ENCODE measurements at places on chromosomes 7 and 10.

DNA sequence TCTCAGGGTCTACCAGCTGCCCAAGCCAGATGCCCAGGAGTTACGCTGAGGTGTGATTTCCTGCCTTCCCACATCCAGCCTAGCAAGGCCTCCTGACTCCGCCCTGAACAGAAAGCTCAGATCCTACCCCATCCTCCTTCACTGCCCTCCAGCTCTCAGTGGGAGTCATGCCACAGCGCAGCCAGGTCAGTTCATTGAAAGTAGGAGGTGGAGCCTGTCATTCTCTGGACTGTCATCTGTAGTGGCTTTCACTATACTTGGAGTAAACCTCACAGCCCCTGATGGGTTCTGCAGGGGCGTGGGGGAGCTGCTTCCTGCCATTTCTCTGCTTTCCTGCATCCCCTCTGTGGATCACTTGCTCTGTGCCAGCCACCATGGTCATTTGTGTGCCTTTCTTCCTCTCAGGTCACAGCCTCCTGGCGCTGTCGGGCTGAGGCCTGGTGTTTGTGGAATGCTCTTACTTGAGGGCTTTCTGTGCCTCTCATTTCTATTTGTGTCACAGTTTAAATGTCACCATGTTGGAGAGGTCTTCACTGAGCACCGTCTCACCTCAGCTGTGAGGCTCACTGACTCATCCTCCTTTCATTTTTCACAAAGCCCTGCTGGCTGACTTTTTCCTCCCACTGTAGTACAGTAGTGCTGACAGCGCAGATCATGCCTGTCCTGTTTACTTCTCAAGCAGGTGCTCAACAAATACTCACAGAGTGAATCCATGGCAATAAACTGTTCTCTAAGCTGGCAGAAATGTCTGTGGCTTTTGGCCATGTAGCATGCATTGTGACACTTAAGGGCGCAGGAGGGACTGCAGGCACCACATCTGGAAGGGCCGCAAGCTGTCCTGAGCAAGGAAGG, 61.0 kb upstream of the TMEM248 start:
- no peak for DNase-seq

DNA sequence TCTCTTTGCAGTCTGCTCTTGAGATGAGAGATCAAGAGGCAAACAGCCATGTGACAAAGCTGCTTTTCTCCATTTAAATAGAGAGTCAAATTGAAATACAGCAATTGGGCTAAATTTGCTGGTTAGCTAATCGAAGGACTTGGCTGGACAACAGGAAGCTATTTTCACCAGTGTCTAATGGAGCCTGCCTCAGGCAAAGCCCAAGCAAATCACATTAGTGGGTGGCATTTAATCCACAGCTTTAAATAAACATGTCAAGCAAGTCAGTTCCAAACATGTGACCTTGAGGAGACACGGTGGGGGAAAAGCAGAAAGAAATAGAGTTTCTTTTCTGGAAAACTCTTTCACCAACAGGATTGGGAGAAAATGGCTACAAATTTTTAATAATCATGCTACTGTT, 180.5 kb upstream of the AOAH start:
- no peak for DNase-seq

GRCh38 chr7:93992421-93993110, 11.6 kb downstream of the BET1 start:
- DNase-seq, result no peak

DNA sequence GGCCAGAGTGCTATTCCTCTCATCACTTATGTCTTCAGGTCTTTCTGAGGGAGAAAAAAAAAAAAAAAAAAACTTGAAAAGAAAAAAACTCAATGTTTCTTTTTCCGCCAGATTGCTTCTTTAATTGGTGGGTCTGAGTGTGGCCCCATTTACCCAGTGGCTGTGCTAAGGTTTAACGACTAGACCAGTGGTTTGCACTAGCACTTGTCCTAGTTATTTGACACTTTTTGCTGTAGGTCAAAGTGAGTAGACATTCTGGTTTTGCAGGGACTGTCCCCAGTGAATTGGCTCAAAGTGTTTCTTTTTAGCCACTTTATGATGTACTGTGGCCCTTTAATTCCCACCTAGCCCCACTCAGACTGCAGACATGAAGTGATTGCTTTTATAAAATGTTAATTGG, 273.3 kb downstream of the PTEN start:
- DNase-seq, result no peak

DNA sequence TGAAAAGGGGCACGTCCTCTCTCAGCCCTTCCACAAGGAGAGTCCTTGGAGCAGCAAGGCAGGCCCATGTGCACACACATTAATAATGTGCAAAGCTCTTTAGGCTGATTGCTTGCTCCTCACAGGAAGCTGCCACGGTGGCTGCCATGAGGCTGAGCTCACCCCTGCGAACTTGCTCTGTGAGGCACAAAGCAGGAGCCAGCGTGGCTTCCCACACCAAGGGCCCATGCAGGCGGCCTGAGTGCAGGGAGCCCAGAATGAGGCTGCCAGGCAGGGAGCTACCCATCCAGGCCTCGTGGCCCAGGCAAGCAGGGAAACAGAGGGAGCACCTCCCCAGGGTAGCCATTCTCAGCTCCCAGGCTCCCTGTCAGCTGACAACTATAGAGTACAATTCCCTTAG, 242.9 kb downstream of the GRID1 start:
- DNase-seq, result no peak

DNA sequence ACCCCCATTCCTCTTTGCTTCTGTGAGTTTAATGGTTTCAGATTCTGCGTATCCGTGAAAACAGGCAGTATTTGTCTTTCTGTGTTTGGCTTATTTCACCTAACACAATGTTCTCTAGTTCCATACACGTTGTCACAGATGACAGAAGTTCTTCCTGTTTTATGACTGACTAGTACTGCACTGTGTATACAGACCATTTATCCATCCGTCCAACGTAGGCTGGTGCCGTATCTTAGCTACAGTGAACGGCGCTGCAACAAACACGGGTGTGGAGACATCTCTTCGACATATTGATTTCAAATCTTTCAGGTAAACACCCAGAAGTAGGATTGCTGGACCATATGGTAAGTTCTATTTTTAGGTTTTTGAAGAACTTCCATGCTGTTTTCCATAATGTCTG, 181.7 kb downstream of the PARD3 start:
- DNase-seq, result no peak

- no peak for DNase-seq
Observed at GRCh38 chr10:84965468-84965867, 637.1 kb downstream of the CCSER2 start.

DNA sequence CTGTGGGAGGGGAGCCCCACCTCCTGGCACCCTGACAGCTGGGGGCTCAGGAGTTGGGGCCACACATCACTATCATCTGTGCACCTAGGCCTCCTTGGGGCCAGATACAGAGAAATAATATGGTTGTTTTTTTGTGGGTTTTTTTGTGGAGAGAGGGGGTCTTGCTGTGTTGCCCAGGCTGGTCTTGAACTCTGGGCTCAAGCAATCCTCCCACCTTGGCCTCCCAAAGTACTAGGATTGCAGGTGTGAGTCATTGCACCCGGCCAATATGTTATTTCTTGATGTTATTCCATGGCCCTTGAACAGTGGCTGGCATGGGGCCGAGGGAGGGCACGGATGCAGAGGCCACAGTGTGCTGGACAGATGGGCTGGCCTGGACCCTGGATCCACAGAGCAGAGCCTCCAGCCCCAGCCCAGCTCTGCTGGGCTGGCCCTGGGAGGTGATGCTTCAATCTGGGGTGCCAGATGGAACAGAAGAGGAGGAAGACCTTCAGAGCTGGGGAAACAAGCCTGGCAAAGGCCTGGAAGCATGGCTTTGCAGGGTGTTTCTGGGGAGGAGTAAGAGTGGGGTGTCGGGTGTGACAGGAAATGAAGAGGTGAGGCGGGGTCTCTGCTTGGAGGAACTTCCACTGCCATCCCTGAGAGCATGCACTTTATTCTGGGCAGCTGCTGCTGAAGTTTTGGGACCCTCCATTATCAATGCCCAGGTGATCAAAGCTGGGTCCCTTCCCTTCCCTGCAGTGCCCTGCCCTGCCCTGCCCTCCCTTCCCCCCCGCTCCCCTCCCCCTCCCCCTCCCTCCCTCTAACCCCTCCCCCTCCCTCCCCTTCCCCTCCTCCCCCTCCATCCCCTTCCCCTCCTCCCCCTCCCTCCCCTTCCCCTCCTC, 3.7 kb upstream of the FZD9 start:
- DNase-seq, result no peak

- DNase-seq, result no peak
Observed at GRCh38 chr10:5625992-5626777, 40.2 kb downstream of the ASB13 start.

GRCh38 chr7:26170663-26171062, 18.7 kb downstream of the NFE2L3 start:
- DNase-seq, result no peak

- no peak for DNase-seq
Observed at GRCh38 chr10:106338486-106338885, 826.0 kb downstream of the SORCS1 start.

- DNase-seq, result no peak
Observed at GRCh38 chr7:152072421-152072820, 46.9 kb downstream of the GALNT11 start.

DNA sequence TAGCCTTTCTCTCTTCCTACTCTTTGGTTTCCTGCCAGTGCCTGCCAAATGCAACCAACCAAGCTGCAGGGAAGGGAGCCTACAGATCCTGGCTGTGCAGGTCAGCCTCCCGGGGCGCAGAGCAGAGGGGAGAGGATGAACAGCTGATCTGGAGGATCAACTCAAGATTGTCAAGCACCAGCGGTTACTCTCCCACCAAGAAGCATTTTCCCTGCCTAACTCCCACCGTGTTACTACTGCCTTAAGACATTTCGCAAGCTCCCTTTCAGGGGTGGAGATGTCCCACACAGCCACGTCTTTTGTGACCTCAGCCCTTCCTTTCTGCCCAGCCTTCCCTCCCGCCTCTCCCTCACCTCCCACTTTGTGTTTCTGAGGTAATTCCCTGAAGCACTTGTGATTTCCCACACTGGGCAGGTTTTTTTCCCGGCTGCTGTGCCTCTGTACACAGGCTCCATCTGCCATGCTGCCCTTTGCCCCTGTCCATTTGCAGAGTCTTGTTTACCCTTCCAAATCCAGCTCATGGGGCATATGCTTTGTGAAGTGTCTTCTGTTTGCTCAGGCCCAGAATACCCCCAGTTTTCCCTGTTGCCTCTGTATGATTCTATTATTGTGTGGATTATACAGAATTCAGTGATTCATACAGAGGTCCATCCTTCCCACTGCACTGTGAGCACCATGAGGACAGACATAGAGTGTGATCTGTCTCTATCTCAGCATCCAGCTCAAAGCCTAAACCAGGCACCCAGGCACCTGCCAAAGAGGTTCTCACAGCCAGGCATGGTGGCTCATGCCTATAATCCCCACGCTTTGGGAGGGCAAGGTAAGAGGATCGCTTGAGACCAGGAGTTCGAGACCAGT, 40.9 kb upstream of the PAPSS2 start:
- DNase-seq, result no peak

DNA sequence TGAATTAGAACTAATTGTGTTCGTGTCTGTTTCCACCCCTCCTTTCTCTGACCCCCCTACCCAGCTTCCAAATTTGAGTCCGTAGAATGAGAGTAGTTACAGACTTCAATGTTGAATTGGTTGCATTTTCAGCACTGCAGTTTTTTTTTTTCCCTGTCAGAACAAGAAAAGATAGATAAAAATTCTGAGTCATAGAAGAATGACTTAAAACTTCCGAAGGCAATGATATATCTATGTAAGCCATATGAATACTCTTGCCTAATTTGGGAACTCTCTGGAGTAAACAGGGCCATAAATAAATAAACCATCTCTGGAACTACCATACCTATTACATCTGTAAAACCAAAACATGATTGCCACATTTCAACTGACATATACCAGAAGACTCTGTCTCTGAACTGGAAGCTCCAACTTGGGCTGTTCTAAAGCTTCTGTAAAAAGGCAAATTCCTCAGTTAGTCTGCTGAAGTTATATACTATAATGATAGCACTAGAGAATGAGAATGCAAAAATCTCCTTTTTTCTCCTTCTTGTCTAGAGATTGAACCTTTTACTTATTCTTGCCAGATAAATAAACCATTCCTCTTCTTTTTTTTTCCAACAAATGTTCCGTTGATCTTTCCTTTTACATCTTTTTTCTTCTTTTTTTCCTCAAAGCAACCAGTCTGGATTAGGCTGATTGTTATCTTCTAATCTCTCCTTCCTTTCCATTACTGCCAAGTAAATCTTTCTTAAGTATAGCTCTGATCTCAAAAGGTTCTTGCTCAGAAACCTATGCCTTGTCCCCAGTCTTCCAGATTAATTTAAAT, 23.5 kb downstream of the VCL start:
- no peak for DNase-seq

GRCh38 chr7:142793156-142793555, 22.4 kb downstream of the PRSS2 start:
- no peak for DNase-seq

GRCh38 chr7:52018680-52019054, 702.1 kb upstream of the COBL start:
- DNase-seq, result no peak

- DNase-seq, result no peak
Observed at GRCh38 chr7:82347808-82348207, 95.8 kb downstream of the CACNA2D1 start.

- DNase-seq, result no peak
Observed at GRCh38 chr7:39987641-39988347, 37.7 kb downstream of the CDK13 start.

GRCh38 chr7:69683002-69683401, 84.7 kb downstream of the AUTS2 start:
- DNase-seq, result no peak

- no peak for DNase-seq
Observed at GRCh38 chr10:44571701-44572100, 186.8 kb upstream of the CXCL12 start.

DNA sequence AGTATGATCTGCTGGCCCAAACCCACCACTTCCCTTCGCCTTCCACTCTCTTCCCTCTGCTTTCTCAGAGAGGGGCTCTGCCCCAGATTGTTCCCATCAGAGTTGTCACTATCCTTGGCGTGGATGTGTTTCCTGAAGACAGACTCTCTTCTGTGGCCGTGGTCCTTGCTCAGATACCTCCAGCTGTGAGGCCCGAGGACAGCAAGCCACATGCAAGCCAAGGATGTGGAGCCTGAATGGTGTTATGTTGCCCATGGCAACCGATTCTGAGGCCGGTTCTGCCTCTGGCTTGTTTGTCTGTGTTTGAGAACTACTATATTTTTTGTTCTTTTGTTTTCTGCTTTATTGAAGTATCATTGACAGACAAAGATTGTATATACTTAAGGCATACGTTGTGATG, 247.4 kb upstream of the PODXL start:
- DNase-seq, result no peak

DNA sequence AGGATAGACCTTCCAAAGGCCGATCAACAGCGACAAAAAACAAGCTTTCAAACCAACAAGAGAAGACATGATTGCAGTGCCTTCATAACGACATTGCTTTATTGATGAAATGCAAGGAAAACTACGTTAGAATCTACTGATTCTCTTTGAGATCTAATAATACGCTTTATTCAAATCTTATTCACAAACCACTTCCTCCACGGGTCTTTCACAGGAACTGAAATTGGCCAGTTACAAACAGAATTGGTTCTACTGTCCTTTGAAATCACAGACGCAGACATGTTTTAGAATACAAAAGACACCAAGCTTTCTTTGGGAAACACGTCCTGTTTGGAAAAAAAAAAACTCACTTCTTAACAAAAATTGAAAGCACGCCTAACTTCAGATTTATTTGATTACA, 74.7 kb upstream of the SEPHS1 start:
- no peak for DNase-seq

All from AML-193 (cell line).